ENCODE measurements at places on chromosomes 11 and 22. TPM values are rescaled to one million over a fixed set of nuclear protein-coding genes. Genes with fewer than 3 reads are reported as not detected.

DNA sequence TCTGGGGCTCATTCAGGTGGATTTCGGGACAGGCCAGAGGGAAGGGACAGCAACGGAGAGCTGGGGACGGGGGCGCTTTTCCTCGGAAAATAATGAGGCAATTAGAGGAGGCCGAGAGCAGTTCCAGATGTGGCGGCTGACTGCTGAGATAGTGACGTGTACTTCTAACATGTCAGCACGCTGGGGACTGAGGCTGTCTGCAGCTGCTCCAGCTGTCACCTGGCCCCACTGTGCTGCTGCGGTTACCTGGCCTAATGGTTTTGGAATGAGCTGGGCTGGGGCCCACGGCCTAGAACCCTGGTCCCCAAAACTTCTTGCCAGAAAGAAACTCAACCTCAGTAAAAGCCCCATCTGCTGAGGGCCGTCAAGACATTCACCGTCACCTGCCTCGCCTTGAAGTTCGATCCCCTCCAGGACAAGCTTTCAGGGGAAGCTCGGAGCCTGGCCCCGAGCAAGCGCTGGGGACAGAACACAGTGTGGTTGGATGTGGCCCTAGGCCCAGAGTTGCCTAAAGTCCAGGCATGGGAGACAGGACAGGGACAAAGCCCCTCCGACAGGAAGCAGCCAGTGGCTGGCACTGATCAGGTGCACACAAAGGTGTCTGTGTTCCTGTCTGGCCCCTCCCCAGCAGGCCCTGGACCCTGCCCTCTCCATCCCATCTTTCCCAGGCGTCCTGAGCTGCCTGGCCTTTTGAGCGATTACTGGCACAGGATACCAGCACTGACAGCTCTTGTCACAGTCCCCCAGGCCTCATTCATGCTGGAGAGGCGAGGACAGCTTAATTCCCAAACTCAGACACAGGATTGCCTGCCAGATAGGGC lies 22.1 kb downstream of the RPUSD4 start:
- no peak for DNase-seq

GRCh38 chr11:72683782-72684200 lies 9.6 kb upstream of the PDE2A start:
- peak; percentile 73 for DNase-seq

DNA sequence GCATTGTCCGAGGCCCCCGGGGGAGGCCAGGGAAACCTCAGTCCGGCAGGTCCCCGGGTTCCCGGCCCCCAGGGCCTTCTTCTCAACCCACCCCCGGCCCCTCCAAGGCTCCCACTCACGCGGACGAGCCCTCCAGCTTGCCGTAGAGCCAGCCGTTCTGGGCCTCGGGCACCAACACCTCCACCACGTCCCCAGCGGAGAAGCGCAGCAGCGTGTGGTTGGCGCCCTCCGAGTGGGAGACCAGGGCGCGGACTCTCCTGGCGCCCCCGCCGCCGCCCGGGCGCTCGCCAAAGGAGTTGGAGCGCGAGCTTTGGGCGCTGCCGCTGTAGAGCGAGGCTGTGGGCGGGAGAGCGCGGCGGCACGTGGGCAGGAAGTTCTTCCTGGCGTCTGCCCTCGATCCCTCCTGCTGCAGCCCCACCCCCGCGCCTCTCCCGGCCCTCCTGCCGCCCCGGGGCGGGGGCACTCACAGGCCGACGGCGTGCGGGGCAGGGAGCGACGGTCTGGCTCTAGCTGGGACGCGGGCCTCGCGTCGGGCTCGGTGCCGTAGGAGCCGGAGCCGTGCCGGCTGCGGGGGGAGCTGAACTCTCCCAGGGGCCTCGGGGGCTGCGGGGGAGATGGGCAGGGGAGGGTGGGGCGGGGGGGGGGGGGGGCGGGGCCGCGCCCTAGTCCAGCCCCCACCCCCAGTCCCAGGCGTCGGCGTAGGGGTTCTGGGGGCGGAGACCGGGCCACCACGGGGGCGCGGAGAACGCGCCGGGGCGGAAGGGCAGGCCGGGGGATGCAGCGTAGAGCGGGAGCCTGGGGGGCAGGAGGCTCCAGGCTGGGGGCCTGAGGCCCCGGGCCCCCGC lies 4.9 kb upstream of the SLC16A8 start:
- no peak for DNase-seq

DNA sequence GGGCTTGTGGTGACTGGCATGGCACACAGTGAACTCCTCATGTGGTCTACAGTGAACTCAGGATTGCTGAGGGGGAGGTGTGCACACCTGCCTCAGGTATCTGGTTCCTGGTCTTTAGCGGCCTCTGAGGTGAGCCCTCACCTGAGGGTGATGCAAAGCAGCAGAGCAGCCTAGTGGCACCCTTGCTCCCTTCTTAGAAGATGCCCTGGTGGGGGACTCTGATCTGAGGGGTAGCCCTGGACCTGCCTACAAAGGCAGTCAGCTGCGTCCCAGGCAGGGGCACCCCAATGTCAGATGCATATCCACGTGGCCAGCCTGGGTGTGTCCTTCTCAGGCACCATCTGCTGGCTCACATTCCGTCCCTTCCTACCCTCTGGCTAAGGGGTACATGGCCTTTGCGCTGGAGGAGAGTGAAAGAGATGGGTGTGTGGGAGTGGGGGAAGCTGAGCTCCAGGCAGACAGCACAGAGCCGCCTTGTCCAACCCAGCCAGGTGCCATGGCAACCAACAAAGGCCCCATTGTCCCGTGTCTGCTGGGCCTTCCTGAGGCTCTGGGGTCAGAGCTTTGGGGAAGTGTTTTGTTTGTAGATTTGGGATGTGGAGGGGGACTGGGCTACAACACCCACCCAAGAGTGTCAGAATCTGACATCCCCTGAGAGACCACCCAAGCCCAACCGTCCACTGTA lies 5.8 kb downstream of the PLEKHB1 start:
- no peak for DNase-seq

The P4HA3 gene
- polyA plus RNA-seq = 0.59 TPM

The CHEK2 gene
- 6.1 TPM for polyA plus RNA-seq

The CTTN gene
- polyA plus RNA-seq = 163 TPM

The IGLL5 gene
- polyA plus RNA-seq = 0.32 TPM

- no peak for DNase-seq
These were observed 113.4 kb downstream of the CTNND1 start for GRCh38 chr11:57874981-57875380.

DNA sequence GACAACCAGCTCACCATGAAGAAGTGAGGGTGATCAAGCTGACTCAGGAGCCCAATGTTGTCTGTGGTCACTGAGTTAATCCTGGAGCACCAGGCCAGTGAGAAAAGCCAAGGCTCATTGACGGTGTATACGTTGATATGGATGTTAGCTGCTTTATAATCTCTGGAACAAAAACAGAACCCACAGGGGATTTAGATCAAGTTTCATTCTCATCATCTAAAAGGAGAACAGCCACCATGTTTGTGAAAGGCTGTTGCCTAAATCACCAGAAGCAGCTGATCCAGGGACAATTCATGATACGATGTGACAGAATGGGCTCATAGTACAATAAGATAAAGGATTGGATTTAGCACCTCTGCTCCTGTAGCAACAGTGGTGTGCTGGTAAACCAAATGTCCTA lies 68.5 kb downstream of the GDPD4 start:
- DNase-seq = no peak

DNA sequence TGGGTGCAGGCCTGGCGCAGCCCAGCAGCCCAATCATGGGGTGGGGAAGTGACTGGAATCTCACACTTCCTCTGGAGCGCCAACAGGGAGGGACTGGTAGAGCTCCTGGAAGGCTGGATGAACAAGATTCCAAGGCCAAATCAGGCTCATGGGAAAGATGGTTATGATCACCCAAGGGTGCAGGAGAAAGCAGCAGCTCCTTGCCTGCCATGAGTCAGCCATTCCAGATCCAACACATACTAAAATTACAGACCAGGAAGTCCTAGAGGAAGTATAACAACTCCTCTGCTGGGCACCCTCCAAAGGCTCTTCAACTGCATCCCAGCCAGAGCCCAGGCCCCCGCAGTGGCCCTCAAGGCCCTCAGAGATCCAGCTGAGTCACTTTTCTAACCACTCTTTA lies 427.3 kb downstream of the TENM4 start:
- no peak for DNase-seq

DNA sequence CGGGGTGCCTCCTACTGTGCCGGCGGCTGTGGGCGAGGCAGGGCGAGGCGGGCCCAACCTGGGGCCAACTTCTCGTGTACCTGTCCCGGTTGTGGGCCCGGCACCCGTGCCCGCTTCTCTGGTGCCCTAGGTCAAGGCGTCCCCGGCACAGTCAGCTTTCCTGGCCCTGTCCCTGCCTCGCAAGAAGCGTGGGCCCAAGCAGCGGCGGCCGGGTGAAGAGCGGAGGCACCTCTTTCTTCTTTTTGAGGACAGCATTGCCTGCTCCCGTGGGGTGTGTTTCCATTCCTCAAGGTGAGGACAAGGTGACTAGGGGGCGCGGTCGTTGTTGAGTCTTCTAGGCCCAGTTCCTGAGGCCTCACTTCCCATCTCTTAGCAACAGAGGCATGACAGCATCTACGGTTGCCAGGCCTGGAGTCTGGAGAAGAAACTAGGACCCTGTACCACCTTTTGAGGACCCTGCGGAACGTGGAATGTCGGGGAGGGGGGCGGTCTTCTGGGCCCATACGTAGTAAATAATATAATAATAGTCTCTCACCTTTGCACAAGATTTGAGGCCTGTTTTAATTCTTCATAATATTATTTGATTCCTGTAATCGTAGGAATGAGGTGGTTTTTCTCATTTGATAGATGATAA lies 418 bp downstream of the ACO2 start:
- DNase-seq = peak; percentile 44

The HTR3B gene
- polyA plus RNA-seq = not detected

DNA sequence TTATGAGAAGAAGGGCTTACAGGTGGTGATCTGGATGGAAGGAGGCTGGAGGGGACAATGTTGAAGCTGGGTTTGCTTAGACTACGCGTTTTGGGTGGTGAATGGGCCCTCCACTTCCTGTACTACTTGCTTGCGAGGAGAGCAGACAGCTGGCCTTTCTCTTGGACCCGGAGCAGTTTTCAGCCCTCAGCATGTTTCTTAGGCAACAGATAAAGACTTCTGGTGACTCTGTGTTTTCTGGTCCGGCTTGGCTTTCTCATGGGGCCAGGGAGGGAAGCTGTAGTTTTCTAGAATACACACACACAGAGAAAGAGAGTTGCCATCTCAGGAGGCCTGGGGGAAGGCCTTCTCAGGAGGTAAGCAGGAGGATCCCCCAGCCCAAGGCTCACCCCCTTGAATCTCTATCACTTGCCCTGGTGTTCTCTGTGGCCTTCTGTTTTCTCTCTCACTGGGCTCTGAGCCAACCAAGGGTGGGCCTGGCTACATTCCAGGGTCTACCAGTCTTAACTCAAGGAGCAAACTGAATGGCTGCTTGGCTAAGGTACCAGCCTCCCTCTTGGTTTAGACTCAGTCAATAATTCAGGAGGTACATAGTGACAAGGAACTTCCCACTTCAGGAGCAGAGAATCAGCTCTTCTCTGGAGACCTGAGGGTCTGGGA lies 2.4 kb downstream of the CCS start:
- DNase-seq = peak; percentile 72

DNA sequence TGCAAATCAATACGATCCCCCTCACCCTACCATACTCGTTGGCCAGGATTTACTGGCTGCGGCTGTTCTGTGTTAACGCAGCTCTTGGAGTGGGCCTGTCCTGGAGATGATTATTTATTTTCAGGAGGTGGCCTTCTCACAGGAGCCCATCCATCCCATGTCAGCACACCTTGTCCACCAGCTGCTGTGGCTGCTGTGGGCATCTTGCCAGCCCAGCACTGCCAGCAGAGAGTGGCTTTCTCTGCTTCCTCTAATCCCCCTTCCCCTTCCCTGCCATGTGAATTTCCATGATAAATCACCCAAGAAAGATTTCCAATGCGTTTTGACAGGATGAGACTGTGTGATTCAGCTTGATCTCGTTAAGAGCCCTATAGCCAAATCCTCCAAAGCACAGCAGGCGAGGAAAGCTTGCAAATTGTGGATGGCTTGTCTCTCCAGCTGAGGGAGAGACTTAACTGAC lies 309.1 kb upstream of the C11orf87 start:
- peak; percentile 17 for DNase-seq

GRCh38 chr11:2295971-2296912 lies 5.5 kb downstream of the C11orf21 start:
- no peak for DNase-seq

GRCh38 chr11:91194546-91194945 lies 971.7 kb upstream of the CHORDC1 start:
- DNase-seq = no peak

DNA sequence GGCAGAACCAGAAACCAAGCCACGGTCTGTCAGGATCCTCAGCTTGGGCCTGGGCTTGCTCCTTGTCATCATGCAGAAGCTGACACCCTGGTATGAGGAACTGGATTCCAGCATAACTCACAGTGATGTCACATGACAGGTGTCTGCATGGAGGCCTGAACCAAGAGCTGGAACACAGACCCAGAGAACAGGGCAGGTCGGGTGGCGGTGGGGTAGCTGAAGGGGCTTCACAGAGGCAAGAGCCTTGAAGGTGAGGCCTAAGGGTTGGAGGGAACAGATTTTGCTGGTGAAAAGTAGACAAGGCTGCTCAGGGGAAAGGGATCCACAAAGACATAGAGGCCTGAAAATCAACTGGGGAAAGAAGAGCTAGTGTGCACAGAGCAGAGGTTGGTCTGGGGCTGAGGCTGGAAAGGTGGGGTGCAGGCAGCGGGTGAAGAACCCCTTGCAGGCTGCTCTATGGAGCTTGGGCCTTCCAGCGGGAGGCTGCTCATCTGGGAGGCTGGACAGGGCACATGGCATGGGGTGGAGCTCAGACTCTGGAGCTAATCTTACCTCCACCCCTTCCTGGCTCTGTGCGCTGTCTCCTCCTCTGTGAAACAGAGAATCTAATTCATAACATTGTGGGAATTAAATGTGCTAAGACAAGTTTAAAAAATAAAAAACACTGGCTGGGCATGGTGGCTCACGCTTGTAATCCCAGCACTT lies 18.4 kb upstream of the RPS3 start:
- DNase-seq = peak; percentile 28

DNA sequence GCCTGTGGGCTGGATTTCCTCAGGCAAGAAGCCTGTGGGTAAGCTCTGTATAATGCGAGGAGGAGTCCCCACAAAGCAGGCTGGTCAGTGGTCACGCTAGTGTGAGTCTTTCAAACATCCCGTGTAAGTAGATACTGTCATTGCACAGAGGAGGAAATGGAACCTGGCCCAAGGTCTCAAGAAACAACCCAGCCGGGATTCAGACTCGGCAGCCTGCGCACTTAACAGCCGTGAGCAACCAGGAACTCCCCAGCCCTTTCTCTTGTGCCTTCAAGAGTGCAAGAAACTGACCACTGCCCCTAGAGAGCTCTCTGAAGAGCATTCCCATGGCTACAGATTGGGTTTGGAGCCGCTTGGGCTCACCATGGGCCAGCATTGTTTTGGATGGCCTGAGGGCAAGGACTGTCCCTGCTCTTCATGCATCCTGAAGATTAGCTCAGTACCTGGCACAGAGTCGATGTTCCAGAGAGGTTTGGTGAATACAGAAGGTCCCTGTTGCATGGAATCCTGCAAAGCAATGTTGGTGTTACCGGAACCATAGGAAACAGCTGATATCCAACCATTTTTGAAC lies 6.0 kb downstream of the MPST start:
- no peak for DNase-seq

The LRRC32 gene
- 62.4 TPM for polyA plus RNA-seq
